Stimulated activated CD4-positive, alpha-beta T cell treated with anti-CD3 and anti-CD28 coated beads, TNF-alpha, amount 100 ng/mL, for 24 hours (primary cell): ENCODE measurements at places on chromosomes 5 and 9.

GRCh38 chr5:61969347-61969746 is 336.7 kb upstream of the KIF2A start:
- DNase-seq: no peak

DNA sequence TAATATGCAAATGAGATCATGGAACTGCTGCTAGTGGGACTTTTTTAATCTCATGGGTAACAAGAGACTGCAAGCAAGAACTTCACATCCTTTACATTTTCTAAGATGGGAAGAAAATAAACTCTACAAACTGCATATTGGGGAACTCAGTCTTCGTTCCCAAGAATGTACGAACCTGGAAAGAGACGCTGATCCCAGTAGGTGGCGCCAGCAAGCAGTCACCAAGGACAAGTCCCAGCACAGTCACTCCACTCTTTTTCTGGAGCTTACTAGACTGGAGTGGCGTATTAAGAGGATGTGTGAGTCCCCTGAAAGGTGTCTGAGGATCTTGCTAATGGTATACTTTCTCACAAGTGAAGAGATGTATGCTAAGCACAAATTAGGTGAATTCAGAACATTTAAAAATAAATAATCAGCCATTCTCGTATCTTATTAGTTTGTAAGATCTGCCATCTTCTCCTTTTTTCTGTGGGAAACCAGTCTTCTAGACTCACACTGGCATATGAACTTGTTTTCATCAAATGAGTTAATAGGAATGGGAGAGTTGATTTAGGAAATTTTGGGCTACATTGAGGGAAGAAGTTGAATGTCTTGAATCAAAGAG is 16.0 kb upstream of the PUM3 start:
- no peak for DNase-seq

DNA sequence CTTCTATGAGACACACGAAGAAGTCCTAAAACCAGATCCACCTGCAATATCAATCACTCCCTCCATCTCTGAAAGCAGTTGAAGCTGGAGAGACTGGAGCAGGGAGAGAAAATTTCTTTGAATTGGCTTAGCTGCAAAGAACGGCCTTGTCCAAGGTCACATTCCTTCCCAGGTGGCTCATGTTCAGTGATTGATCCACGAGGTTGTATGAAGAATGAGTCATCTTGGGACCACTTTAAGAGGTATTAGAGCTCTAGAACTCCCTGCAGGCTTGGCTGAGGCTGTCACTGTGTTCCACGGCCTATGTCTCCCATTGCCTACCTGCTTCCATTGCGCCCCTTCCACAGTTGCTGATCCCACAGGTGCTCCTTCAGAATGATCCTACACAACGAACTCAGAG is 68.2 kb downstream of the HMHB1 start:
- DNase-seq: no peak

GRCh38 chr5:131260895-131261294 is 3.0 kb upstream of the CDC42SE2 start:
- DNase-seq: no peak

DNA sequence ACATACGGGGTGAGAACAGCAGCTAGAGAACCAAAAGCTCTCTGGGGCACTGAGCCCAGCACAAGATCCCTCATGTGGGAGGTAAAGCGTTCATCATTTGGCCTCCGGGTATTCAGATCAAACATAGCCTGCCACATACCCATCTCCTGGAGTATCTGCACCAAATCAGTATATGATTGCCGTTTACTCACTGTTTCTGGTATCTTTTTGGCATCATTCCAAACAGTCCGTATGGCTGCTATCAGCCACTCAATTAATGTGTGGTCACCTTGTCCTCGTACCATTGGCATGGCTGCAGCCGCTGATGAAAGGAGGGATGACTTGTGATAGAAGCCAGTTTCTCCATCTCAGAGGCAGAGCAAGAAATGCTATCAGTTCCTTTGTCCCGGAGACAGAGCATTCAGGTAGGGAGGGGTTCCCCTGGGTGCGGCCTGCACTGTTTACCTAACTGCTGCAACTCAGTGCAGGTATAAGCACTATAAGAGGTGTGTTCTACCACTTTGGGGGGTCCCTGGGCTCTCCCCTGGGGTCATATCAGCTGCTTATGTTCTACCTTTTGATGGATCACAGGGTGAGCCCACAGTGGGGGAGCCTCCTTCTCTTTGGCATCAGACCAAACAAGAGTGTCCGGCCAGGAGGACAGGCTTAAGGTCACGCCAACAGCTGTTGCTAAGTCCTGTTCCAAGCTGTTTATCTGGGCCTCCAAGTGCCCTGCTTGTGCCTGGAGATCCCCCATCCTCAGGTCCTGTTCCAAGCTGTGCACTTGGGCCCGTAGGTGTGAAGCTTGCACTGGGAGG is 9.4 kb downstream of the DMAC1 start:
- no peak for DNase-seq

DNA sequence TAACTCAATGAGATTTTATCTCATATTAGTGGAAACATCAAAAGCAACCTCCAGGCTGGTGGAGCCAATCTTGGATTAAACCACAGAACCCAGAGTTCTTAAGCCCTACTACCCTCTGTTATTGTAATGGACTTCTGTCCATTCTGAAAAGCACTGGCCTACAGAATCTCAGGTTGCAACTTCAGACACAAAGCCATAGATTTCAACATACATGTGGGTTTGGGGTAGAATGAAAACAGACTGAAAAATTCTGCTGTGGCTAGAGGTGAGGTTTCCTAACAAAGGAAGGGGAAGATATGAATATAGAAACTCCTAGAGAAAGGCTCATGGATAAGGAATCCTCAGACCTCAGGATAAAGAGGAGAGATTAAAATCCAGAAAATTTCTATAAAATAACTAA is 569.8 kb upstream of the RIOK2 start:
- DNase-seq: no peak

DNA sequence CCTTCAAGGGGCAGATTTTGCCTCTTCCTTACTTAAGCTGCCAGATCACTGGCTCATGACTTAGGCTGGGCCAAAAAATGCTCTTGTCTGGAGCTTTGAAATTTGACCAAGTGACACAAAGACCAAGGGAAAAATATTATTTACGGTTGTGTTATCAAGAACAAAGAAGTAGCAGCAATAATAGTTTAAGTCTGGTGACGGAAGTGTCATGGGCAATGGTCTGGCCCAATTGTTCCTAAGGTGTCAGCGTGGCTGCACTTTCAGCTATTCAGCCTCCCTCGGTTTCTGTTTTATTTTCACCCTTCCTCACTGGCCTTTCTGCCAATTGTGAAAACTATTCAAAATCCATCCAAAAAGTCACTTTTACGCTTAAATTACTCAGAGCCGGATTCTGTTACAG is 185.3 kb downstream of the CDH18 start:
- DNase-seq: no peak

DNA sequence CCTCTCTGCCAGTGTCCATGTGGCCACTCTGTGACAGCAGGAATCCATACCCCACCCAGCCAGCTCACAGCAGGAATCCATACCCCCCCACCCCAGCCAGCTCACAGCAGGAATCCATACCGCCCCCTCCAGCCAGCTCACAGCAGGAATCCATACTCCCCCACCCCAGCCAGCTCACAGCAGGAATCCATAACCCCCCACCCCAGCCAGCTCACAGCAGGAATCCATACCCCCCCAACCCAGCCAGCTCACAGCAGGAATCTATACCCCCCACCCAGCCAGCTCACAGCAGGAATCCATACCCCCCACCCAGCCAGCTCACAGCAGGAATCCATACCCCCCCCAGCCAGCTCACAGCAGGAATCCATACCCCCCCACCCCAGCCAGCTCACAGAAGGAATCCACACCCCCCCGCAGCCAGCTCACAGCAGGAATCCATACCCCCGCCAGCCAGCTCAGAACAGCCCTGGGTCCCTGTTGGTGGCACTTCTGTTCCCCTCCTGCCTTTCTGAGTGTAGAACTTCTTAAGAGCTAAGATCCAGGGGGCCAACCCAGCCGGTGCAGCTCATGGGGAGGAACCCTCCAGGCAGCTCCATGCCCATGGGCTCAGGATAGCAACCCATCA is 8.4 kb upstream of the RXRA start:
- no peak for DNase-seq

DNA sequence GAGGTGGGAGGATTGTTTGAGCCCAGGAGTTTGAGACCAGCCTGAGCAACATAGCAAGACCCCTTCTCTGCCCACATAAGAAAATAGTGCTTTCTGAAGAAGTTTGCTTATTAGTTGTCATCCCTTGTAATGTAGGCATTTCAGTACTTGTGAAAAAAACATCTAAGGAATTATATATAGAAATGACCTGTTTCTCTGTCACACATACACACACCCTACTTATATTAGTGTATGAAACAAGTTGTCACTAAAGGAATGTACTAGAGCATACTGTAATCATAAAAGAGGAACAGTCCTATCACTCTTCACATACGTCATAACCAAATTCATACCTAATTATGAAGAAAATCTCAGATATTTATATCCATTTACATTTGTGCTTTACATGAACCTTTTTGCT is 122.0 kb downstream of the NIPBL start:
- no peak for DNase-seq

- DNase-seq: no peak
Measured at GRCh38 chr5:96873449-96873848, 2.9 kb upstream of the ERAP2 start.

GRCh38 chr5:89721931-89722330 is 687.6 kb downstream of the CETN3 start:
- DNase-seq: no peak

DNA sequence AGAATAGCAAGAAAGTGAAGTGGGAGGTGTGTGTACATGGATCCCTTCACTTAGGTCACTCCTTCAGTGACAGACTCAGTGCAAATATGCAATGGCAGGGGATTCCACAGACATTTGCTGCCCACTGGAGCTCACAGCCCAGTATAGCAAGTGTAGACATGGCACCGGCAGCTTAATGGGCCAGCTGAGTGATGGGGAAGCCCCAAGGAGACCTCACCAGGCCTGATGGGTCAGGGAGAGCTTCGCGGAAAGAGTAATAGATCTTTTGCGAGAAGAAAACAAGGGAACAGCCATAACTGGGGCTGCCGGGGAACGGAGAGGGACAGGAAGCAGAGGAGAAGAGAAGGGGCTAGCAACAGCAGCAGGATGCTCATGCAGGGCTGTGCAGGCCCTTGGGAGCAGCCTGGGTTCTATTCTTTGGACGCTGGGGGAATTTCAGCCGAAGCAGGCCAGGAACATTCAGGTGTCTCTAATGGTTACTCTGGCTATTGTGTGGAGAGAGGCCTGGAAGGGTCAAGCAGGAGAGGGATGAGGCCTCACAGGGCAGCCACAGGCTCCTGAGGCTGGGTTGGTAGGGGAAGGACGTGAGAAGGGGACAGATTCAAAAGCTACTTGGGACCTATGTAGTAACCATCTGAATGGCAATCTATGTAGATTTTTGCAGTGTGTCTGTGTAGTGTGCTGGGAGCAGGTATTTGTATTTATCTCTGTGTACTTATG is 27.0 kb downstream of the TCF7 start:
- DNase-seq: no peak

GRCh38 chr5:1826235-1826980 is 25.2 kb downstream of the NDUFS6 start:
- DNase-seq: no peak

DNA sequence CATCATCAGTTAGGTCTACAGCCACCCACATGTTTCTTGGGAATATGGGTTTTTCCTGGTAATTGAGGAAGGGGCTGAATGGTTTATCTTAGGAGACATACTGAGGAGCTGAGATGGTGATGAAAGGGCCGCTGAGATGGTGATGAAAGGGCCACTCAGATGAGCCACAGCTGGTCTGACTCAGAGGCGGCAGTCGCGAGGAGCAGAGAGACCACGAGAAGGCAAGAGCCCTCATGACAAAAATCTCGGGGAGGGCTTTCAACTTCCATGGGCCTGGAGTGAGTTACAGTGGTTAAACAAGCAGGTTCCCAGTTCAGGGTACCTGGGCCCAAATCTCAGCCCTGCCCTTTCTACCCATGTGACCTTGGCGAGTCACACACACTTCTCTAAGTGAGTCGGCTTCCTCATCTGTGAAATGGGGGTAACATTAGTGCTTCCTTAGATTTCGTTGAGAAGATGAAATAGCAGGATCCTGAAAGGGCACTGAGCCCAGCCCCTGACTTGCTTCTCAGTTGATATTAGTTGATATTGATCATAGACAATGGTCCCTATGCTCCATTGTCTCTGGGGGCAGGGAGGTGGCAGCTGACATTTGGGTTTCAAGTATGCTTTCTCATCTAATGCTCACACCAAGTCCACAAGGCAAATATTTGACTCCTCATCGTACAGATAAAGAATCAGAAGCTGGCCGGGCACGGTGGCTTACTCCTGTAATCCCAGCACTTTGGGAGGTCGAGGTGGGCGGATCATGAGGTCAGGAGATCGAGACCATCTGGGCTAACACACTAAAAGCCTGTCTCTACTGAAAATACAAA is 169.5 kb downstream of the RGS3 start:
- DNase-seq: no peak

GRCh38 chr5:150320044-150320613 is 17.4 kb upstream of the ARSI start:
- no peak for DNase-seq

DNA sequence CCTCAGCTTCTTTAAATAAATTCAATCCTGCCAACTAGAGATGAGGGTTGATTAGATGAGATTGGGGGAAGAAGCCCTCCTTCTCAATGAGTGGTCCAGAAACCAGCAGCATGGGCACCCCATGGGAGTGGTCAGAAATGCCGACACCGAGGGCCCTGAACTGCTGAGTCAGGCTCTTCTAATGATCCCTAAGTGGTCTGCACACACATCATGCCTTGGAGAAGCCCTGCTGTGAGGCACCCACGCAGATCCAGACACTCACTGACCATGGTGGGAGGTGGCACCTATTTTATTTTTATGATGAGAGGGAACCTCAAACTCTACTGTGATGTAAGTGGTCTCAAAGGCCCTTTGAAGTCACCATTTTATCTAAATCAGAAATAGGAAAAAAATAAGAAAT is 72.3 kb upstream of the BOD1 start:
- DNase-seq: no peak

GRCh38 chr9:21969011-21969940 is 24.9 kb downstream of the CDKN2A start:
- no peak for DNase-seq

DNA sequence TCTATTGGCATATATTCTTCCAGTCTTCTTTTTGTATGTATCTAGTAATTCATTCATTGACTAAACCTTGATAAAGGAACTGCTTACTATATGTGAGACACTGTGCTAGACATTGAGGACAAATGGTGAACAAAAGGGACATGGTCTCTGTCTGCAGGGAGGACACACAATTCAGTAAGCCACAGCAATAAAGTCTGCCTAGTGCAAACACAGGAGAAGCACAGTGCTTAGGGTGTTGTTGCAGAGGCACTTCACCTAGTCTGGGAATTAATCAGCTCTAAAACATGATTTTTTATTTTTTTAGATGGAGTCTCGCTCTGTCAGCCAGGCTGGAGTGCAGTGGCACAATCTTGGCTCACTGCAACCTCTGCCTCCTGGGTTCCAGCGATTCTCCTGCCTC is 6.4 kb upstream of the CCL28 start:
- no peak for DNase-seq

GRCh38 chr5:62257020-62257367 is 49.0 kb upstream of the KIF2A start:
- DNase-seq: no peak

GRCh38 chr5:142420561-142421227 is 95.9 kb upstream of the SPRY4 start:
- no peak for DNase-seq

GRCh38 chr5:168818558-168818957 is 239.4 kb upstream of the PANK3 start:
- DNase-seq: no peak

GRCh38 chr5:105817914-105818313 is 1852.8 kb downstream of the EFNA5 start:
- DNase-seq: no peak

GRCh38 chr5:5373351-5373989 is 49.0 kb upstream of the ICE1 start:
- DNase-seq: no peak

- DNase-seq: no peak
Measured at GRCh38 chr5:15643731-15644130, 143.8 kb downstream of the FBXL7 start.
